ENCODE measurements at places on chromosomes 4 and X.

DNA sequence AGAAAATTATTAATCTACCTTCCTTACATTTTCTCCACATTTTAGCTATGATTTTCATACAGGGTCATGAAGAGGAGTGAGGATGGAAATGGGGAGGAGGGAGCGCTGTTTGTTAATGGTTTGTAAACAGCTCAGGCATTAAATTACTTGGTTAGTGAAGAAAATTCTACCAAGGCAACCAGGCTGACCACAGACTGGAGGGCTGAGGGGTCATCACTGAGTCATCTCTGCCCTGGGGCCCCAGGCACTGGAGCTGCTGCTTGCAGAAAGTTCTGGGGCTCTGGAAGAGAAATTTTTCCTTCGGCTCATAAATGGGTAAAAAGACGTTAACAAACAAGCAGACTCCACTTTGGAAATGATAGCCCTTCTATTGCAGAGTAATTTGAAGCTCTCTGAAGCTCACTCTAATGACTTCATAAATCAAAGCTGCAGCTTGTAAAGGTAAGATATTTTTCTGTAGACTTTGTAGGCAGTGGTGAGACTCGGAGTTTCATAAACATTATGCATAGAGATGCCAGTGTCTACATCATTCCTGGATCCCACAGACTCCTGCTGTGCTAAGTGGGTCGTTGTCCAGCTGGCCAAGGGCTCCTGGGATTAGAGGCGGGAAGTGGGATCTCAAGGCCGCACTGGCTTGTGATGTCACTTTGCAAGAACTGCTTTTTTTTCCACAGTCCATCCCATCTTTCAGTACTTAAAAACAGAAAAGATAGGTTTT lies 159.6 kb downstream of the PTTG2 start:
- DNase-seq = no peak

DNA sequence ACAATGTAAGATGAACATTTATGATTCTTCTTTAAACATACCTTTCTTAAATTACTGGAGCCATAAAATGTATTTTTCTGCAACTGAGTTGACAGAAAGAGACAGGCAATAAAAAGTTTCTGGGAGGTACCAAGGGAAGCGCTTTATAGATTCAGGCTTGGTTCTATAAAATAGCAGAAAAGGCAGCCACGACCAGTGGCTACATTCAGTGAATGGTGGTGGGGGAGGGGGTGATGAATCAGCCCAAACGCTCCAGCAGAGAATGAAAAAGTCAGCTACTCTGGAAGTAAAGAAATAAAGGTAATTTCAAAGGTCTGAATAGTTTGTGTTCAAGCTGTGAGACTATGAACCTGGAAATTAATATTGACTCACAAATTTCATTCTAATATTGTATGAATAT lies 456.1 kb downstream of the KCTD8 start:
- DNase-seq = no peak

DNA sequence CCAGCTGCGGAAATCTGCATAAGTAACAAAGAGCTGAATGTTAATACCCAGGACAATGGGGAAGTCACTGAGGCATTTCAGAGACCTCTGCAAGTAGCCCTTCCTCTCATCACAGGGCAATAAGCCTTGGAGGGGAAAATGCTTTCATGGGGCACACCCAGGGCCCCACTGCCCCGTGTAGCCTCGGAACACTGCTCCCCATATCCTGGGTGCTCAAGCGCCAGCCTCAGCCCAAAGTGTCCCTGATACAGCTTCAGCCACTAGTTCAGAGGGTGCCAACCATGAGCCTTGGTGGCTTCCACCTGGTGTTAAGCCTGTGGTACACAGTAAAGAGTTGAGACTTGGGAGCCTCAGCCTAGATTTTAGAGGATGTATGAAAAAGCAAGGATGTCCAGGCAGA lies 402.8 kb upstream of the CXorf51A start:
- DNase-seq = no peak

- DNase-seq = no peak
These were observed 55.2 kb upstream of the MID1IP1 start for GRCh38 chrX:38746102-38746501.

- DNase-seq = no peak
These were observed 54.4 kb downstream of the MCUB start for GRCh38 chr4:109614466-109614865.

GRCh38 chrX:115344885-115345614 lies 55.5 kb downstream of the LUZP4 start:
- peak; percentile 49 for DNase-seq
